Retinal pigment epithelial cell (primary cell): ENCODE measurements at places on chromosomes 2 and 18.

DNA sequence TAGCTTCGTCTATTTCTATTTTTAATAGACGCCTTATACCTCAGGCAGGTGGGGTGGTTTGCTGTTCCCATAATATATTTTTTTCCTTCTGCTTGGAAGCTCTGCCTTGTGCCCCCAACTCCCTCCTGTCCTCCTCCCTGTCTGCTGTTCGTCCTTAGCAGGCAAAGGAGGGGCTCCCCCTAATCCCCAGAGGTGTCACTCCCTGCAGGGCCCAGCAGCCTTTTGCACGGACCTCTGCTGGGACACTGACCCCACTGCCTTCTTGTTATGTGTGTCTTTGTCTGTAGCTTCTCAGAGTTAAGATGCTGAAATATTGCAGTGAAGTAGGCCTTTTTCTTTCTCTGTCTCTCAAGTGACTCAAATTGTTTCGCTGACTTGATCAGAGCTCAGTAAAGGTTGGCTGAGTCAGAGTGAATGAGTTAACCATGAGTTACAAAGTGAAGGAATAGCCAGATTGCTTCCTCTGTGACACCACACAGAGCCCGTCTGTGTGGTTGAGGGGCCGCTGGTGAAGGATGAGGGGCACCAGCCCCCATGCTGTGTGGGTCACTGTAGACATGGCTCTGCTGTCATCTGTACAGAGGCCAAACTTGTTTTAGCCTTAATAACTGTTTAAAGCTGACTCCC, 47.7 kb downstream of the PRKCE start:
- peak; percentile 6 for DNase-seq

- no peak for DNase-seq
These were observed 200.0 kb downstream of the TWIST2 start for GRCh38 chr2:239047861-239048260.

GRCh38 chr2:88517759-88518201, 65.3 kb upstream of the FOXI3 start:
- DNase-seq, result peak; percentile 69

DNA sequence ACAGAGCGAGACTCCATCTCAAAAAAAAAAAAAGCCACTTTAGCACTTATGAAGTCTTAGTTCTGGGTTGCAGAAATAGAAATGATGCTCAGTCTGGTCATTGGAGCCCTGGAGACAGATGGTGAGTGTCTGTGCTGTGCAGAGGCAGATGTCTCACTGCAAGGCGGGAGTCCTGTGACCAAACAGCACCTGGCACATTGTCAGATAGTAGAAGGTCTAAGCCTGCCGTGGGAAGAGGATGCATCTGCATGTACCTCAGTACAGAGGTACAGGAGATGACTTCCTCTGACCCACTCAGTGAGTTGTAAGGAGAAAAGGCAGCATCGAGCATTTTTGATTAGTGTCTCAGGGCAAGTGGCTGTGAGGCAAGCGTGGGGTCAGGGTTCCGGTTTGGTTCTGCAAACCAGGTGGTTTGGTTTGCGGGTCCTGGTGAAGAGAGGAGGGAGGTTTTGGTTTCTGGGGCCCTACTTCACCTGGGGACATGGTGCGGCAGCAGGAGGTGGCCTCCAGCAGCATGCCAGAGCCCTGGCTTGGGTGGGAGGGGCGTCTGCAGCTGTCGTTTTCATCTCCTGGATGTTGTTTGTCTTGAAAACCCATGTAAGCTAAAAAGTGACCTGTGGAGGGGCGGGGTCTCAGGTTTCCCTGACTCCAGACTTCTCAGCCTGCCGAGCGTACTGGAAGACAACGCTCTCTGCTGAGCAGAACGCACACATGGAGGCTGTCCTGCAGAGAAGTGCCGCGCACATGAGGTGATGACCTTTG, 3.8 kb downstream of the RBFA start:
- no peak for DNase-seq

GRCh38 chr2:125679903-125680302, 976.1 kb upstream of the GYPC start:
- no peak for DNase-seq

DNA sequence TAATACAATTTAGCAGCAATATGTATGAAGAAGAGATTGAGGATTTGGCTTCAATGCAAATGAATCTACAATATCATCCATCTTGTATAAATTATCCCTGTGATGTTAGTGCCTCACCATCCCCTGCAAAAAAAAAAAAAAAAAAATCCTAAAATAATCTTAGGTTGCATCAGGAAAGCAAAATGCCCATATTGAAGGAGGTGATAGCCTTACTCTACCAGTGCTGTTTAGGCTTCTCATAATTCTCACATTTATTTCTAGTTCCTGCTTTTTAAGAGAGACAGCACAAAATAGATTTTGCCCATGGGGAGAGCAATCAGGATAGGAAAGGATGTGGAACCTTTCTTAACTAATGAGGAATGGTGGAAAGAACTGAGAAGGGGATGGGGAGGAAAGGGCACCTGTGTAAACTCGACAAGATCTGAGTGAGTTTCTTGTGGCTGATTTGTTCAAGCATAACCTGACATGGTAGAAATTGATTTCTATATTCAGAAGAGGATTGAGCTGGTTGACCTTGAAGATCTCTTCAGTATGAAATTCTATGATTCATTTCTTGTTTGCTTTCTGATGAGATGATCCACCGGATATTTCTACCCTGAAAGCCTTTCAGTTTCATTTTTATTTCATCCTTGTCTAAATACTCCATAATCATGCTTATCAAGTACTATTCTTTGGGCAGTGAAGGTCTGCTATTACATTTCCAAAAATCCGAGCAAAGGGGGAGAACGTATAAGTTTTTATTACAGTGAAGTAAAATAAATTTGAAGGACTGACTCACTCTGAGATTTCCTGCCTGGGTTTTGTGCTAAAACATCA, 391.2 kb downstream of the PTPRM start:
- no peak for DNase-seq

- no peak for DNase-seq
These were observed 43.5 kb downstream of the CRIM1 start for GRCh38 chr2:36399050-36399449.

- DNase-seq, result no peak
These were observed 48.7 kb upstream of the MSH2 start for GRCh38 chr2:47354013-47354847.

DNA sequence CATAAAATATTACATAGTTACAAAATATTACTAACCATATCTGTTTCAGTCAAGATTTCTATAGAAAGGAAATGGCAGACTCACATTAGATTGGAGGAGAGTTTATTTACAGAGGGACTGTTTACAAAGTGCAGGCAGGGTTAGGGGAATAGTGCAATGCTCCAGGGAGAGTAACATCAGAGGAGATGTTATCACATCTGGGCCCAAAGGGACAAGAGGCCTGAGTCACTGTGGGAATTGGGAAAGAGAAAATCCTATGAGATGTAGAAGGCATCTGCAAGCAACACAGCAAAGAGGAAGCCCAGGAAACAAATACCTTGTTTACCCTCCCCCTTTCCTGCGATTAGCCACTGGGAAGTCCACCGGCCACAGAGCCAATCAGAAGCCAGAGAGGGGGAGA, 227.3 kb upstream of the TANK start:
- DNase-seq, result no peak

- DNase-seq, result no peak
These were observed 35.5 kb upstream of the RMP24 start for GRCh38 chr18:35936951-35937350.

- DNase-seq, result no peak
These were observed 328.2 kb downstream of the SETBP1 start for GRCh38 chr18:45008694-45009413.
